ENCODE measurements at places on chromosomes 11 and 22. TPM values are rescaled to one million over a fixed set of nuclear protein-coding genes. Genes with fewer than 3 reads are reported as not detected.
A peak's percentile ranks its signal among the peaks of the same experiment; 100 is the strongest.

- DNase-seq: no peak
Measured at GRCh38 chr11:58788355-58789023, 56.0 kb downstream of the GLYATL2 start.

DNA sequence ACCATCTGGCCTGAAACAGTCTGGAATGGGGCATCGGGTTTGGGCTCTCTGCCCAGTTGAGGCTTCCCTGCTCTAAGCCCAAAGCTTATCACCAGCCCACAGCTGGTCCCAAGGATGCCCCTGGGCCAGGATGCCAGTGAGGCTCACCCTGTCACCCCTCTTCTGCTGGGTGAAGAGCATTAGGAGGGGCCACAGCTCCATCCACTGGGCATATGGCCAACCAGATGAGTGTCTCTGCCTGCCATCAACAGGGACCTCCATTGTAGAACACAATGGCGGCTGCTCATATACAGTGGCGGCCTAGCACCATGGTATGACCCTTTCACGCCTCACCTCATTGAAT, 5.6 kb downstream of the CHST1 start:
- DNase-seq: no peak

DNA sequence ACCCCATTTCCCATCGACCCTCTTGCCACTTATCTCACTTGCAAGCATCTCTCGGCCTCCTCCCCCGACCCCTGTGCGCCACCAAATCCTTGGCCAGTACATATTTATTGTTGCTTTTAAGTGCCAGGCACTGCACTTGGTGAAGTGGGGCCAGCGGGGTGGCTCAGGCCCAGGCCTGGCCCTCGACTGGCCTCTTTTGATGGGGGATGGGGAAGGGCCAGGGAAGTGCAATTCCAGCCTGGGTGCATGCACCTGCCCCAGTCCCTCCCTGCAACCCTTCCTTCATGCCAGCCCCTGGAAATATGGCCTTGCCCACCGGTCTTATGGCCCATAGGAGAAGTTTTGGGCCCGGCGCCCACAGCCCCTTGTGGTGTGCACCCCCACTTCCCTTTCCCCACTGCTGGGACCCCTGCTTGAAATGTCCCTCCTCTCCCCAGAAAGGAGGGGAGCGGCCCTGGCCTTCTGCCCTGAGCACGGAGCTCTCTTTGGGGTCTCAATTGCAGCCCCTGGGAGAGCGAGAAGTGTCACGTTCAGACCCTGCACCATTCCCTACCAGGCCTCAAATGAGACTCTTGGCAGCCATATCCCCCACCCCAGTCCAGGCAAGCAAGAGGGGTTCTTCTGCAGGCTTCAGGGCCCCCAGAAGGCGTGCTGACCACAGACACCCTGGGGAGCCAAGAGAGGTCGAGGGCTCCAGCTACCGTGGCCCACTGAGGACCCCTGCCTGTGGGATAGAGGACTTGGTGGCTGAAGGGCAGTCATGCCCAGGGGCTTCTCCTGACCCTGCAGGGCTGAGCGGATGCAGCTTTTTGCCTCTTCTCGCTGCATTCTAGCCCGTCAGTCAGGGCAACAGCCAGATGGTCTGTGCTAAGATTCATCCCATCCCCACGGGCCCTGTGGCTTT, 961 bp downstream of the SUSD2 start:
- peak; percentile 7 for DNase-seq

Gene DBX1
- not detected for total RNA-seq

- DNase-seq: no peak
Measured at GRCh38 chr11:78230161-78230877, 41.6 kb downstream of the USP35 start.

DNA sequence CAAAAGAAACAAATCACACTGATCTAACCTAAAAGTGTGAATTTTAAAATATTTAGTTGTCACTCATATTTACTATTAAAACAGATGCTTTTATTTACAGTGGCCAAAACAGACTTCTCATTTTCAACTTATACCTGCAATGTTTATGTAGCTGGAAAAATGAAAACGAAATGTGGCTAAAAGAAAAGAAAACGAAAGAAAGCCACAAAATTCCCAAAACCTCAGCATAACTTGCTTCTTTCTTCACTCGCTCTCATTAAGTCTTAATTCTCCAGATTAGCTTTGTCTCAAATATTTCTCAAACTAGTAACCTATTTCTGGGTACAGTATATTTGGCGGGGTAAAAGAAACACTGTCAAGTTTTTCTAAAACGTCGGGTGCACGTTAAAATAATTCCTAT, 693 bp downstream of the CSTF3 start:
- no peak for DNase-seq

Gene SPTBN2
- total RNA-seq: 0.23 TPM

Gene GAL3ST1
- total RNA-seq: not detected

GRCh38 chr11:102234779-102235439, 82.4 kb upstream of the BIRC3 start:
- DNase-seq: no peak

GRCh38 chr11:119424775-119425174, 1.8 kb upstream of the THY1 start:
- no peak for DNase-seq

- no peak for DNase-seq
Measured at GRCh38 chr11:21963013-21963412, 229.9 kb upstream of the ANO5 start.

Gene IZUMO1R
- total RNA-seq: not detected

GRCh38 chr11:88012456-88012855, 162.8 kb downstream of the RAB38 start:
- DNase-seq: no peak

Gene CHST1
- not detected for total RNA-seq

DNA sequence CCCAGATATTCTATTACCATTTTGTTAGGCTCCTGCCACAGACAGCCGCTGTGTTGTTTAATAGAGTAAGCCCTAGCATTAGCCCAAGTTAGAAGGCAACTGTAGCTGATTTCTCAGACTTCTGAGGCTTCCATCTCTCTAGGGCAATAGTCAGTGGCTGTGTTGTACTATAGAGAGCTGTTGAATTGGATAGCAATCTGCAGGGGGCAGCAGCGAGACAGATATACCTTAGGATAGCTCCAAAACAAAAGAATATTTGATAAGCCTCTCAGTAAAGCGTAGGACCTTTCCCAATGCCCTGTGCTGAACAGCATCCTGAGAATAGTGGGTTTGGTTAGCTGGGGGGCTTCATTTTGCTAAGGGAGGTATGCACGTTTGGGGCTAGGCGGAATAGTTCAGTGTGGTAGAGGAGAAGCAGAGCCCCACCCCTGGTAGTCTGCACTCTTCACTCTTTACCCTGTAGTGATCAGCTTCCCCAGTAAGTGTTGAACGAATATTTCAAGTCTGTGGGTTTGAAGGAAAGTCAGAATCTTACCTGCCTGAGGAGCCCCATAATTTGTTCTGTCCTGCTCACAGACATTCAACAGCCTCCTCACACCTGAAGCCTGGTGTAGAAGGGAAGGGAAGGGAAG, 515.1 kb downstream of the INSC start:
- no peak for DNase-seq

Gene RAG1
- 0.27 TPM for total RNA-seq

DNA sequence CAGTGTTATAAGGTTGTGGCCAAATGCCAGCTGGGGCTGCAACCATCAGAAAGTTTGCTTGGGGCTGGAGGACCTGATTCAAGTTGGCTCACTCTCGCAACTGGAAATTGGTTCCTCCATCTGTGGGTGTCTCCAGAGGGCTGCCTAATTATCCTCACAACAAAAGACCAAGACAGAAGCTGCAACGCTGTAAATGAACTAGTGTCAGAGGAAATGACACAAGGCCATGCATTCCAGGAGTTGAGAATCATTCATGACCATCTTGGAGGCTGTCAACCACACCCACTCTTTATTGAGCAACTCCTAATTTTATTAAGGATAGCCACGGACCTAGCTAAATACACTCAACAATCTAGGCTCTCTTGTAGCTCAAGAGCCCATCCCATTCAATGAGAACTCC, 1060.8 kb downstream of the OPCML start:
- no peak for DNase-seq

Gene DKK3
- total RNA-seq: 0.91 TPM

DNA sequence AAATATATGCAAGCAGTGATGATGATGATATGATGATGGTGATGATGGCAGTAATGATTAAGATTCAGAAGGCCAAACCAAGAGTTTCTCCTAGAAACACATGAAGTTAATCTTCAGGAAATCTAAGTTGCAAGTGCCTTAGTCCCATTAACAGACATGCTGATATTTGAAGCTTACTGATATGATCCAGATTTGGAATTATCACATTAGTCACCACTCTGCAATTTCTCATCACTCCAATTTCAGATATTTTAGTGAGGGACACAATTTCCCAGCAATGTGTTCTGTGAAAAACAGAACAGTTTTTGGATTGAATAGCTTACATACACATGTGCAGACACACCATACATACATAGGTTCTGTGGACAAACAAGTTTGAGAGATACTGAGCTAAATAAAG, 411.4 kb upstream of the FAT3 start:
- no peak for DNase-seq

GRCh38 chr22:46829117-46829891, 66.9 kb downstream of the TBC1D22A start:
- DNase-seq: no peak

DNA sequence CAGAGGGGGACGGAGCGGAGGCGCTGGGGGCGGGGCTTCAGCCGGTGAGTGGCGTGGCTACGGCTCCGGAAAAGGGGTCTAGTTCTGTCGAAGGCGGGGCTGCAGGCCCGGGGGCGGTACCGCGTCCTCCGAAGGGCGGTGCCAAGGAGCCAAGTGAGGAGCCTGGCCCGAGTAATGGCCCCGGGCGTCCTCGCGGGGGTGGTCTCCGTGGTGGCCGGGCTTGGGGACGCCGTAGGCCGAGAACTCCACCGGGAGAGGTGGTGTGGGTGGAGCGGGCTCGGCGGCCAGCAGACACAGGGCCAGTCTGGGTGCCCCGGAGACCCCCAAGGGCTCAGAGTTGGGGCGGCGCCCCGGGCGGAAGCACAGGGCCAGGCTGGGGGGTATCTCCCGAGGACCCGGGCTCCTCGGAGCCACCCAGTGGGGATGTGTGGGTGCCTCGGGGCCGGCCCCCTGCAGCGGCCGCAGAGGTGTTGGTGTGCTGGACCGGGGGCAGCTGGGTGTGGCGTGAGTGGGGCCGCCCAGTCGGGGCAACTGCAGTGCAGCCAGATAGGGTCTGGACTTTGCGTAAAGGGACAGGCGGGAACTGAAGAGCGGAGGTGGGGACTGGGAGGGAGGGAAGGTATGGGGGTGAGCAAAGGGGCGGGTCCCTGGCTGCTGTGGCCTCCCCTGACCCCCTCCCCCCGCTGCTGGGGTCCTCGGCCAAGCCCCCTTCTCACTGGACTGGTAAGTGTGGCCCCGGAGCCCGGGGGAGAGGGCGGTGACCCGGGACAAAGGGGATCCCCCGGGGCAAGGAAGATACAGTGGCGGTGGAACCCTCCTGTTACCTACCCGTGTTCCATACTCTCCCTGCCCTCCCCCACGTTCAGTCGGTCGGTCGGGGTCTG, 838 bp downstream of the FKBP2 start:
- DNase-seq: no peak

DNA sequence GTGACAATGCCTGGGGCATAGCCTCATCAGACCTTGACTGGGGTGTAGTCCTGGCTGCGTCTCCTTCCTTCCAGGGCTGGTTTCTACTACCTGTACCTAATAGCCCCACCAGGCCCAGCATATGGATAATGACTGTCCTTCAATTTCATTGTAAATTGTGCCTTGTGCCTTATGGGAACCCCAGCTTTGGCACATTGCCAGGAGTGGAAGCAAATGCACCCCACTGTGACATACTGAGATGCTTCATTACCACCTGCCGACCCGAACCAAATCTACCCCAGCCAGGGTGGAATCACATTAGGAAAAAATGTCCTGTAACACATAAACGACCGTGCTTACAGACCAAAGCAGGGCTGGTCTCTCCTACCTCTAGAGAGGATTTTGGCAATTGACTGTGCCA, 7.3 kb downstream of the TOP3B start:
- no peak for DNase-seq

GRCh38 chr11:121231576-121232278, 60.8 kb upstream of the SC5D start:
- DNase-seq: no peak

Gene FAM227A
- total RNA-seq: 0.91 TPM

- no peak for DNase-seq
Measured at GRCh38 chr11:63536669-63537292, at the start of gene PLAAT4. TSS of gene PLAAT4 (plus strand) at chr11:63536808. CDS start at chr11:63536869, 61 bp downstream.

Gene SPI1
- 14.9 TPM for total RNA-seq

GRCh38 chr11:93392867-93393266, 62.3 kb downstream of the DEUP1 start:
- no peak for DNase-seq

Gene HINFP
- 22.3 TPM for total RNA-seq

GRCh38 chr11:8338138-8338537, 74.5 kb upstream of the LMO1 start:
- no peak for DNase-seq

Gene EIF3L
- 517 TPM for total RNA-seq

GRCh38 chr11:77384571-77384970, 83.1 kb upstream of the GDPD4 start:
- DNase-seq: no peak

Gene ASCL2
- total RNA-seq: not detected

Gene ZNF280B
- total RNA-seq: 1.8 TPM

Gene BET1L
- 42.2 TPM for total RNA-seq

DNA sequence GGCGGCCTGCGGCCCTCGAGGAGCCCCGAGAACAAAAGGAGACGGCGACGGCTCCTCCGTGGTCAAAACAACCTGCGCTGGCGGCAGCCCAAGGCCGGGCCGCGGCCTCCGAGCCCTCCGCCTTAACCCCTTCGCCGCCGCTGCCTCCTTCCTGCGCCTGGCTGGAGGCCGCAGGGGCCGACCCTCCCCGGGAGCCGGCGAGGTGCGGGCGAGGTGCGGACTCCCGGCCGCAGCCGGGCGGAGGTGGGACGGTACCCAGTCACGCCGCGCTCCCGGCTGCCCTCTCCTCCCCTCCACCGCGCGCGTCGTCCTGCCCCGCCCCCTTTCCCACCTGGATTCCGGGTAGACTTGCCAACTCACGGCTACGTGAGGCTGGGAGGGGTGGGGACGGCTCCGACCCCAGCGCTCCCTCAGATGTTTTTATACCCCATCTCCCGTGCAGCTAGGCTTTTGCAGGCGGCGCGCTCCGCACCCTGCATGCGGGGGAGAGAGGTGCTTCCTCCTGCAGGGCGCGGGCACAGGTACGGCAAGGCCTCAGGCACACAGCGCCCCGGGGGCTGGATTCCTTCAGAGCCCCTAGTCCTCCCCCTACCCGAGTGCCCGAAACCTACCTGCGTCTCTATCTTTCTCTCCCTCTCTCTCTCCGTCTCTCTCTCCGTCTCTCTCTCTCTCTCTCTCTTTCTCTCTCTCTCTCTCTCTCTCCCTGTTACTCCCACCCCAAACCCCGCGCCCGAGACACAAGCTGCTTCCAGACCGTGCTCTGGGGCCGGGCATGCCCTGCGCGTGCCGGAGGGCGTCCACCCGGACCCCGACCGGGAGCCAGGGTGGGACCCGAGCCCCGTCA, 2.0 kb downstream of the PDGFB start:
- no peak for DNase-seq

Measured in T-helper 17 cell (primary cell).